ENCODE measurements at places on chromosomes 5 and 9.
A peak's percentile ranks its signal among the peaks of the same experiment; 100 is the strongest.

DNA sequence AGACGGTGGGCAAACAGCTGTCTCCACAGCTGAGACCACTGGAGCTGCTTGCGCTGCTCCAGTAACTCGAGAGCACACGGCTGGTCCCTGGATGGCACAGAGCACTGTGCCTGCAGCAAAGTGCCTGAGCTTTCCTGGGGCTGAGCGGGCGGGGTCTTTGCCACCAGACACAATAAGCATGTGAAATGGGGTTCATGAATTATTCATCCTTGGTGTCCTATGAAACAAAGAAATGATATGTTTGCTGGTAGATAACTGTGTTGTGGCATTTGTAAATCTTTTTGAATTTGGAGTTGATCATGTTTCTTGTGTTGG, 151.7 kb upstream of the MPDZ start:
- no peak for DNase-seq

GRCh38 chr9:134562146-134562849, 79.3 kb upstream of the COL5A1 start:
- DNase-seq: no peak

DNA sequence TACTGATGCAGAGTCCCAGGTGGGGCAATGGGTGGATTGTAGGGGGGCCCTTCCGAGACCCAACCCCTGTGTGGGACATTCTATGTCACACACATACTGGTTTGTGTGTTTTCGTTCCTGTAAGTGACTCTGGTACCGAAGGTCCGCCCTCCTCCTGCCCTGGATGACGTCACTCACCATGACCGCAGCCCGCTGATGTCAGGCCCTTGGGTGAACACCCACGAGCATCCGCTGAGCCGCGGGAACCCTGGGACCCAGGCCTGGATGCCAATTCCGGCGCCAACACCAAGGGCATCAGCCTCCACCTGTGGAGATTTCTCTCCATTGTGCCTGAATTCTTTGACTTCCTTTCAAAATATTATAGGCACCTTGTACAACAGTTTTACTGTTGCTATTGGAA, 184.3 kb downstream of the MTRR start:
- DNase-seq: no peak

GRCh38 chr5:139148306-139148705, 49.9 kb downstream of the SIL1 start:
- no peak for DNase-seq

DNA sequence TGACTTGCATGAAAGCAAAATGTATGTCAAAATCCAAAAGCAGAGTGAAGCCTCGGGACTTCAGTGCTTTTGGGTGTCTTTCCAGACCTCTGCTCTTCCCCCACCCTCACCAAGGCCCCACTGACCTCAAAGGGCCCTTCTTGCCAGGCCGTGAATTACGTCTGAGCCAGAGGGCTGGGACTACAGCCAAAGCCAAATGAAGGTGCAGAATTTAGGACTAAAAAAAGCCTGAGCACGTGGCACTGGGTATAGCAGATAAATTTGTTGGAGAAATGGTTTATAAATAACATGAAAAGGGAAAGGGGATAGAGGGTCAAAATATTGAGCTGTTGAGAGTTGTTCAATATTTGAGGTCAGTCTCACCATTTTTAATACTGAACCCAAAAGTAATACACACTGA, 163.4 kb downstream of the GHR start:
- DNase-seq: no peak

GRCh38 chr5:3339092-3339797, 256.4 kb upstream of the IRX1 start:
- no peak for DNase-seq

DNA sequence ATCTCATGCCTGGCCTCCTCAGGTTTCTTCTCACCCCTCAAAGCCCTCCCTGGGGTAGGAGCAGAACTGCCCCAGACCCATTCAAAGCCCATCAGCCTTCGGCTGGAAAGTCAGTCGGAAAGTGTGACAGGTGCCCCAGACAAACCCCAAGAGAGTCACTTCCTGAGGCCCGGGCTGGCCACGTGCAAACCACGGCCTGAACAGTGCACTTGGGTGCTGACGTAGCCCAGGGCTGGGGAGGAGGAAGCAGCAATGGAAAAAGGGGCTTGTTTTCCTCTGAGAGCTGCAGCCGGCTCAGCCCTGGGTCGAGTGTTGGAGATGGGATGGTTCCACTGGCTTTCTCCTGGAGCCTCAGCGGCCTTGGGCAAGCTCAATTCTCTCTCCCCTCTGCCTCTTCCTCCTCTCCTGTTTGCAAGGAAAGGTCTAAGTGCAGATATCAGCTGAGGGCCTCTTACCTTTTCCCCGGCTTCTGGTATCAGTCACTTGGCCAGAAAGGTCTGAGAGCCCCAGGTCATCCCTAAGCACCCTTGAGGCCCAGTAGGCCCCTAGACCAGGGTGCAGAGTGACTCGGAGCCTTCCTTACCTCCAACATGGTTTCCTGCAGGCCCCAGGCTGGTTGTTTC, 5.9 kb upstream of the EGR1 start:
- peak; percentile 86 for DNase-seq

DNA sequence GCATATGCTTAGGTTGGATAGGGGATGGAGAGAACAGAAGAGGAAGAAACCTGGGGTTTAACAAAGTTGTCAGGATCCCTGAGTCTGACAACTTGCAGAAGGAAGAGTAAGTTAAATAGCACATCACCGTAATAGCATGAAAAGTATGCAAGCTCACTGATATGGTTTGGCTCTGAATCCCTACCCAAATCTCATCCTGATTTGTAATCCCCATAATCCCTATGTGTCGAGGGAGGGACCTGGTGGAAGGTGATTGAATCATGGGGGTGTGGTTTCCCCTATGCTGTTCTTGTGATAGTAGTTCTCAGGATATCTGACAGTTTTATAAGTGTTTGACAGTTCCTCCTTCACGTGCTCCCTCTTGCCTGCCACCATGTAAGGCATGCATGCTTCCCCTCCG, 193.3 kb downstream of the PSAT1 start:
- DNase-seq: no peak

- no peak for DNase-seq
Measured at GRCh38 chr5:4159681-4160080, 564.0 kb downstream of the IRX1 start.

- DNase-seq: peak; percentile 16
Measured at GRCh38 chr9:133955821-133956411, 36.2 kb downstream of the VAV2 start.

DNA sequence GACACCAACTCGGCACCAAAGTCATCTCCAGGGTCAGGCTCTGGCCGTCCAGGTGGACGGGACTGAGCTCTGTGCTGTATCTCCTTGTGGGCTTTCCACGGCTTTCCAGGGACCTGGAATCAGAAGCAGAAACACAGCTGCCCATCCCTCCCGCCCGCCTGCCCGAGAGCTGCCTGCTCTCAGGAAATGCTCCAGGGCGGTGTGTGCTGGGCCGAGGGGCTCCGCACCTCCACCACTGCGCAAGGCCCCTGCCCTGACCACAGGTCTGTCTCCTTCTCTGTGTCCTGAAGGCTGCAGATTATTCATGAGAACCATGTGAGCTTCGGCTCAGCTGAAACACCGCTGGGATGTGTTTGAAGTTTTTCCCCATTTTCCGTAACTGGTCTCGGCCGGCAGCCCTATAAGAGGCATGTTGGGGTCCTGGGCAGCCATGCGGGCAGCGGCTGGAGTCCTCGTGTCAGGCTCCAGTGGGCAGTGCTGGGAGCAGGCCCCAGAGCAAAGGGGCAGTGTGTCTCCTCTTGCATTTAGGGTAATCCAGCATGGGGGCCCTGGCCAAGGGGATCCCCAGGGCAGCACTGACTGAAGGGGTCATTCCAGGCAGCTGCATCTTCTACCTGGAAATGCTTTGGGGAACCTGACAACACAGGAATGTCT, 22.8 kb downstream of the NKD2 start:
- DNase-seq: no peak

DNA sequence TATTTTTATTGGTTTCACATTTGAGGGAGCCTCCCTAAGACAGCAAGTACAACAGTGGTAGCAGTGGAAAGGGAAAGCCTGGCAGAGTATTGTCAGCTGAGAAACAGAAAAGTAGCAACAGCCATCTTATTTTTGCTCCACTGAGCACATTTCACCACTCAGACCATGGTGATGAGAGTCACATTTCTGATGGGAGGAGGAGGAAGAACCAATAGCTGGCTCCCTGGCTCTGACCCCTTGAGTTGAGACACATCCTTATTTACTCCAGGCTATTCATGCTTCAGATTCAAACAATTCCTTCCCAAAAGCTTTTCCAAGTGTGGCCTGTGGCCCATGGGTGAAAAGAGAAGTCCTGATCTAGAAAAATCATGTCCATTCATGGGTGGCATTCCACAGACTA, 236.3 kb downstream of the ARHGAP26 start:
- DNase-seq: no peak

GRCh38 chr9:4424038-4424437, 66.2 kb upstream of the SLC1A1 start:
- no peak for DNase-seq

- no peak for DNase-seq
Measured at GRCh38 chr5:122350496-122350895, 38.5 kb downstream of the SNCAIP start.

DNA sequence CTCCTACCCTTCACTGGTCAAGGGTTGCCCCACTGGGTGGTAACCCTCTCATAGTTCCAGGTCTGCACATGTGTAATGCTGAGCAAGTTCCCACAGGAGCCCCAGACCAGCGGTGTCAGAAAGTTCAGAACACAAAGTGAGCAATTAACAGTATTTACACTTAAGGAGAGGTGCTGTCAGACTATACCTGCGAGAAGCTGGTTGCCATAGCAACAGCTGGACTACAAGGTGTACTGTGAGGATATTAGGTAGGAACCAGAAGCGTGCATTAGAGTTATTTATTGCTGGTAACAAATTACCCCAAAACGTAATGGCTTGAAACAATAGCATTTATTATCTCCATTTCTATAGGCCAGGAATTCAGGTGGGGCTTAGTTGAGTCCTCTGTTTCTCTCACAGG, 317.0 kb upstream of the RPS23 start:
- no peak for DNase-seq

DNA sequence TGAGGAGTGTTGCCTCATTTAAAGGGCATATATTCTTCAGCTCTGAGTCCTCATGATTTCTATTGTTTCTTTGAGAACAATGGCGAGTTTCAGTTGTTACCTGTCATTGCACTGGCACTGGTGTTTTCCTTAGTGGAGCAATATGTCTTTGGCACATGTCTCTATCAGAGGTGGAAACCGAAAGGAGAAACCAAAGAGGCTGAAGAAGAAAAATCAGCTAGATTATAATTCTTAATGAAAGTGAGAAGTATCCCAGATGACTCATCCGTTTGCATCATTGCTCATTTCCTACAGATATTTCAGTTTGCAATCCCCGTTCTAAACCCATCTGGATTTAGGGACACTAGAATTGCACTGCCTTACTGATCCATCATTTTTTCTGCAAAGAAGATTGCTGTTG, 324.6 kb downstream of the TMEM232 start:
- DNase-seq: no peak

DNA sequence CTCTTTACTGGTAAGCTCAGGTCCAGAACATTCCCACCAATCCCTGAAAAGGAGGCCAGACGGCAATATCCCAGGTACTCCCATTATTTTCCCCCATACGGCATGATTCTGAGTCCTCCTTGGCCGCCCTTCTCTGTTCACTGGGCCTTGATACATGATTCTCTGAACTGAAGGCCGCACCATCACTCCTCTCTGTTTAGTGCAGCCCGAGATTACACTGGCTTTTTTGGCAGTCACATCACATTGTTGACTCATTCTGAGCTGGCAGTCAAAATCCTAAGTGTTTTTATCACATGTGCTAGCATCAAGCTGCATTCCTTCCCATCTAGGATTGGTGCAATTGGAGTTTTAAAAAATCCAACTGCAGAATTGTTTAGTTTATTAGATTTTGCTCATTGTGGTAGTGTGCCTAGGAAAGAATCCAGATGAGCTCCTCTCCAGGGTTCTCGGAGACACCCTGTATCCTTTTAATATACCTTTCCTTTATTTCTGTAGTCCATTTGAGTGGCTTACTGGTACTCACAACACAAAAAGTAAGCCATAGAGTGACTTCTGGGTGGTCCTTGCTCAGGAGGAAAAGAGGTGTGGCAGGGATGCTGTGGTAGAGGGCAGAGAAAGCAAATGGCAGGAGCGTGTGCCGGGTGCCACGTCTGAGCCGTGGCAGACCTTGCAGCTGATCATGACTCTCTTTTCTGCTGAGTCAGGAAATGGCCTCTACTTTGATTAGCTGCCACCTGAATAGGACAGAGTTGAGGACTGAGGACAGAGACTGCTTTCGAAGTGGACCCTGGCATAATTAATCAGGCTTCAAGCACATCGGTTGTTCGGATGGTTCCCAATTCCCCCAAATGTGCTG, 121.1 kb upstream of the IL12B start:
- no peak for DNase-seq

- no peak for DNase-seq
Measured at GRCh38 chr9:38092200-38092524, 23.1 kb upstream of the SHB start.

DNA sequence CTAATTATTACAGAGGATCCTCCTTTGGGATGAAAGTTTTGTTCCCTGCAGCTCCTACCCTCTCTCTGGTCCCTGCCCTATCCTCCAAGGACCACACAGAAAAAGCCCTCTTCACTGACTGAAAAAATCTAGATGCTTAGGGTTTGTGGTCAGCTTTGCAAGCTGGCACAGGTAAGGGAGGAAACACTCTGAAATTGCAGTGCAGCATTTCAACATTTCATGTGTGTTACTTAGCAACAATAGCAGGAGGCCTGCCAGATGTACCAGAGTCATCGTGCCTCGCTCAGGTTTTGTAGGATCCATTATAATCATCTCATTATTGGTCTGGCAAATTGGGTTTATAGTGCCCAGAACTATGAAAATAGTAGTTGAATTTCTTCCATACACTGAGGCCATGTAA, 109.5 kb downstream of the PALM2AKAP2 start:
- no peak for DNase-seq

GRCh38 chr5:18010053-18010452, 375.8 kb downstream of the TAF11L14 start:
- DNase-seq: no peak

DNA sequence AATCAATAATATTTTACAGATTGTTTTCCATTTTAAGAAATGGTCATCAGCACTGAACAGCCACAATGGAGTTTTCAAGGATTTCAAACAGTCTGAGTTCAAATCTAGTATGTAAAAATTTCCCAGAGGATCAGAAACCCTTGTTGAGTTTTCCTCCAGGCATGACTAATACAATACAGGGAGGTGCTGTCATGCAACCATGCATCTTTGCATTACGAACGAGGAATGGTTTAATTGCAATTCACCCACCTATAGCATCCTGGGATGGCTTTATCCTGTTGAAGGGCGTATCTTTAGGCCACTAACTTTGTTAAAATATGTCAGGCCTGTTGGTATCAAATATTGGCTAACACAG, 196.4 kb downstream of the EFNA5 start:
- DNase-seq: no peak

- no peak for DNase-seq
Measured at GRCh38 chr5:97071101-97071500, 71.3 kb downstream of the LIX1 start.

GRCh38 chr9:76530458-76531110, 71.6 kb downstream of the GCNT1 start:
- no peak for DNase-seq

- no peak for DNase-seq
Measured at GRCh38 chr5:168676501-168676900, 97.3 kb upstream of the PANK3 start.
